ENCODE measurements at places on chromosomes 13 and 19.
A peak's percentile ranks its signal among the peaks of the same experiment; 100 is the strongest.

DNA sequence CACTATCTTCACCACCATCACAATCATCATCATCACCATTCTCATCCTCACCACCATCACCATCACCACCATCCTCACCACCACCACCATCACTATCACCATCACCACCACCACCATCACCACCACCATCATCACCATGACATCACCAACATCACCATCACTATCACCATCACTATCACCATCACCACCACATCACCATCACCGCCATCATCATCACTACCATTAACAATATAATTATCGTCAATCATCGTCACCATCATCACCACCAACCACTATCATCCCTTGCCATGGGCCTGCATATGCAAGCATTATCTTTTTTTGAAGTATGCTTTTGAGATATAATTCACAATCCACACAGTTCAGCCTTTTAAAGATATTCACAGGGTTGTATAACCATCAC lies 7.6 kb upstream of the PPP6R1 start:
- no peak for DNase-seq

GRCh38 chr13:50425772-50426171 lies 410.5 kb downstream of the KCNRG start:
- DNase-seq, result no peak

DNA sequence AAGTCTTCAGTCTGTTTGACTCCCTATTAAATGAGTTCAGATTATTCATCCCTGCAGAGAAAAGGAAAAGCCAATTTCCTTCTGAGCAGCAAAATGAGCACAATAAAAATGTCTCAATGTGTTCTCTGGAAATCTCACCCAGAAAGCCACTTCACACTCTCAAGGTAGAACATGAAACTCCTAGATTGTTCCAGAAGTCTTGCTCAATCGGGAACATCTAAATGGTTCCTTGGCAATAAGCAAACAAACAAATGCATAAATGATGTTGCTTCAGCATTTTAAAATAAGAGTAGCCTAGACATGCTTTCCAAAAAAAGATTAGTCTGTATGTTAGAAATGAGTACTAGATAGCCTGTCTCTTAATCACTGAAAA lies 59.7 kb upstream of the TNFRSF19 start:
- DNase-seq, result no peak

DNA sequence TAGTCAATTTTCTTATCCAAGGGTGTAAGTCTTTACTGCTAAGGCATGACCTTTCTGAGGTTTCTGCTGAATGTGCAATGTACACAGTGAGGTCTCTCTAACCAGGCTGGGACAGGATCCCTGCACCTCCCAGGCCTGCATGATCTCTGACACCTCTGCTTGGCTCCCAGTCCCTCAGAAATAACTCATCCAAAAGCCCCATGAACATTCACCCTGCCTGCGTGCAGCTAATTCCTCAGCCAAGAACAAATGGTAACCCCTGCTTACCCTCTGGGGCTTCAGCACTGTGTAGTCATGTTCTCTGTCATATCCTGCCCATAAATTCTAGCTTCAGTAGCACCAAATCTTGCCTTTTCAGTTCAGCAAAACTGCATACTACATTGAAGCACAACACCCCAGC lies 1146.3 kb upstream of the MIR17HG start:
- no peak for DNase-seq

DNA sequence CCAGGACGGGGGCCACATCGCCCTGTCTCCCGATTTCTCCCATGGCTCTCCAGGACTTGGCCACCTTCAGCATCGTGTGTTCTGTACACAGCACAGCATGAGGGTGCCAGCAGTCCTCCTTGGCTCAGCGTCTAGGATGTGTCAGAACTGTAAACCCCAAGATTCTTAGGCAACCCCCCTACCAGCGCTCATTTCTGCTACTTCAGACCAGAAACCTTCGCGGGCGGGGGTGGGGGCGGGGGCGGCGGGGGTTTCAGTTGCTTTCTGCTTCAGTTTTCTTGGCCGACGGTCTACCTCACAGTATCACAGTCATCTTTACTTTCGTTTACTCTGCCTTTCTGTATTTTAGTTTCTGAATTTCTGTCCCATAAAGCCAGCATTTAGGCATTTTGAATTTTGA lies 82.4 kb downstream of the GGACT start:
- DNase-seq, result no peak

GRCh38 chr13:49110122-49110912 lies 109.8 kb upstream of the MLNR start:
- peak; percentile 91 for DNase-seq

DNA sequence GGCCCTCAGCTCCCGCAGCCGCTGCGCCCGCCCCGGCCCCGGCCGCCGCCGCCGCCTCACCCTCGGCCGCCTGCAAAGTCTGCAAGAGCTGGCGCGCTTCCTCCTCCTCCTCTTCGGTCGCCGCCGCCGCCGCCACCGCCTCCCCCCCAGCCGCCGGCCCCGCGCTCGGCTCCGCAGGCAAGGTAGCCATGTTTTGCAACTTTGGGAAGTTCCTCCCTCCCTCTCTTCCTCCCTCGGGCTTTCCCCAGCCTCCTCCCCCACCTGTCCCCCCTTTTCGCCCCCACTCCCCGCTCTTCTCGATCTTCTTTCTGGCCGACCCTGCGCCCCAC lies 433 bp downstream of the SIX5 start:
- no peak for DNase-seq

DNA sequence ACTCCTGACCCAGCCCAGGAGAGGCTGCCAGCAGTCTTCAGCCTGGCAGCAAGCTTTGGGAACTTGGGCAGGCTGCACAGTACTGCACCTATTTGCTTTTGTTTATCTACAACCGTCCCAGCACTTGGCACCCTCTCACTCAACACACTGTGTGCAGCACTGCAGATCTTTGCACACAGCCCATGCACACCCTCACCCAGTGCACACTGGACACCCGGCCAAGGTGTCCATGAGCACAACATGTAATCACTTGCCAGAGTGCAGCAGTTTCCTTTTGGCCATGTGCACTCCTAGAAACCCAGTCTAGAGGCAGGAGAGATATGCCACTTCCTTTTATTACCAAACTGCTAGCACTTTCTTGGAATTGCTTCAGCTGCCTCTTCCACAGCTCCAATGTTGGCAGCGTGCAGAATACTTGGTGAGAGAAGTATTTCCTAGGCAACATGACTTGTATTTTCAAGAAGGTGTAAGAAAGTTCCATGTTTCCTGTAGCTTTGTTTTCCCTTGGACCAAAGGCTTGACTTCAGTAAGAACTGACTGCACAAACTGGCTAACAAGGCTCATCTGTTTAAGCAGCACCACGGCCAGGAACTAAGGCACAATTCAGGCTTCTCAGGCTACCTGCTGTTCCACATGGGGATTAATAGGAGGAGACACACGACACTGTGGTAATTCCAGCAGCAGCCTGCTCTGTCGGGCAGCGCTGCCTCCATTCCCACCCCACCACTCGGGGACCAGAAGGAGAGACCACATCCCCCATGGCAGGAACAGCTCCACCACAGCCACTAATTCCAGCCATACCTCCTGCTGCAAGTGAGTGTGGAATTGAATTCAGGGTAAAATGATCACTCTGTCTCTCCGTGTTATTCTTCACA lies 15.3 kb downstream of the ATP7B start:
- DNase-seq, result peak; percentile 63

GRCh38 chr13:25827831-25828465 lies 223.9 kb downstream of the SHISA2 start:
- no peak for DNase-seq

- DNase-seq, result no peak
These were observed 221.7 kb downstream of the KCNRG start for GRCh38 chr13:50236898-50237318.

GRCh38 chr13:101714195-101714594 lies 261.7 kb downstream of the ITGBL1 start:
- no peak for DNase-seq

- no peak for DNase-seq
These were observed 75.4 kb upstream of the STK24 start for GRCh38 chr13:98652276-98652675.

- DNase-seq, result no peak
These were observed 219.2 kb downstream of the ENOX1 start for GRCh38 chr13:43567608-43568007.

- DNase-seq, result no peak
These were observed 463.4 kb upstream of the MIR17HG start for GRCh38 chr13:90884066-90884465.

GRCh38 chr13:36282821-36283432 lies 14.7 kb downstream of the CCDC169 start:
- DNase-seq, result peak; percentile 36

DNA sequence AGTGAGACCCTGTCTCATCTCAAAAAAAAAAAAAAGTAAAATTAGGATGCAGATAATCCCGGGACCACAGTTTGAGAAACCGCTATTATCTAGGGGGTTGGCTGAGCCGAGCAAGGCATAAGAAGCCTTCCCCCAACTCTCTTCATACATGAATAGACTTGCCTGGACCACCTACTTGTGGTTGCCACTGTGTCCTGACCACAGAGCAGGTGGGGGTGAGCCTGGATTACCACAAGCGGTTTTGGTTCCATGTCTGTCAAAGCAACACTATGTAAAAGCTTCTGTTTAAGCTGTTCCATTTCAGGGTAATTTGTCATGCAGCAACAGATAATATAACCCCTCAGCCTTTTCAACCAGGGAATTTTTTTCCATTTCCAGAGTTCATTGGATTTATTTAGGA lies 3.3 kb upstream of the NAPA start:
- DNase-seq, result no peak

DNA sequence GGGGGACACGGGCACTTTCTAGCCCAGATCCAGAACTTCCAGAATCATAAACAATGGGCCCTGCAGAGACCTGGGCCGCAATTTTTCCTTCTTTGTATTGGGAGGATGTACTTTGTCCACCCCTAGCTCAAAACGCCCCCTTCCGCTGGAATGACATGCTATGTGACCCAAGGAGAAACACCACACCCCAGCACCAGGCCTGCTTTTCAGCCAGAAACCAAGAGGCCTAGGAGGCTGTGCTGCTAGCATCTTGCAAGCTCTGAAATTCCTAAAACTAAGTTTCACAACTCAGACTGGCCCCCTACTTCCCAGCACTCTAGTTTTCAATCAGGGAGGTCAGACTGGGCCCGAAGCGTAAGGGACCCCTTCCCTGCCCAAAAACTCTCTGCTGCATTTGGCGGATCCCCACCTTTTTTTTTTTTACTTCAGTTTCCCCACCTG lies 538 bp downstream of the LSM4 start:
- peak; percentile 30 for DNase-seq

DNA sequence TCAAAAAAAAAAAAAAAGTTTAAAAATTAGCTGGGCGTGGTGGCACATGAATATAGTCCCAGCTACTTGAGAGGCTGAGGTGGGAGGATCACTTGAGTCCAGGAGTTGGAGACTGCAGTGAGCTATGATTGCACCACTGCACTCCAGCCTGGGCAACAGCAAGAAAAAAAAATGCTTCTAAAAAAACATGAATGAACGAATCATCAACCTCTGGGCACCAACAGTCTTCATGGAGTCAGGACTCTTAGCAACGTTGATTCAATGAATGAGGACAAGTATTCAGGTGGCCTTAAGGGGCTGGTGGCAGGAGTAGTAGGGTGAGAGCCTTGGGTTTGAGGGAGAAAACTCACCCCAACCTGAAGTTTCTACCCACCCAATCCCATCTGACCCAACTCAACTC lies 20.6 kb upstream of the OLFM2 start:
- no peak for DNase-seq

DNA sequence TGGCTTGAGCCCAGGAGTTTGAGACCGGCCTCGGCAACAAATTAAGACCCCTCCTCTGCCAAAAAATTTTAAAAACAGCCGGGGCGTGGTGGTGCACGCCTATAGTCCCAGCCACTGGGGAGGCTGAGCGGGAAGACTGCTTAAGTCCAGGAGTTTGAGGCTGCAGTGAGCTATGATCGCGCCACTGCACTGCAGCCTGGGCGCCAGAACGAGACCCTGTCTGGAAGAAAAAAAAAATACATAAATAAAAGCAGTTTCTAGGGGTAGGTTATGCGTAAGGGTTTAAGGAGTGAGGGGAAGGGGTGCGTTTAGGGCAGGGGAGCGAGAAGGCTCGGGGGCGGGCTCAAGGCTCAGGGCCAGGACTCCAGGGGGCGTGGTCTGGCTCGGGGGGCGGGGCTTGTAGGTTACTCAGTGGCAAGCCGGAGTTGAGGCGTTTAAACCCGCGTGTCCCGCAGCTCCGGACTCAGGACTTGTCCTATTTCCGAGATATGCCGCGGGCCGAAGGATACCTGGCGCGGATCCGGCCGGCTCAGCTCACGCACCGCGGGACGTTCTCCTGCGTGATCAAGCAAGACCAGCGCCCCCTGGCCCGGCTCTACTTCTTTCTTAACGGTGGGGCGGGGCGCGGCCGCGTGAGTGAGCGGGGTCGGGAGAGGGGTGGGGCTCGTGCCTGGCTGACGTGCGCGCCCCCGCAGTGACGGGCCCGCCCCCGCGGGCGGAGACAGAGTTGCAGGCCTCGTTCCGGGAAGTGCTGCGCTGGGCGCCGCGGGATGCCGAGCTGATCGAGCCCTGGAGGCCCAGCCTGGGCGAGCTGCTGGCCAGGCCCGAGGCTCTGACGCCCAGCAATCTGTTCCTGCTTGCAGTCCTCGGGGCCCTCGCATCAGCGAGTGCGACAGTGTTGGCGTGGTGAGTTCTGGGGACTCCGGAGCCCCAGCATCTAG lies 10.7 kb downstream of the SPACA6 start:
- peak; percentile 88 for DNase-seq

DNA sequence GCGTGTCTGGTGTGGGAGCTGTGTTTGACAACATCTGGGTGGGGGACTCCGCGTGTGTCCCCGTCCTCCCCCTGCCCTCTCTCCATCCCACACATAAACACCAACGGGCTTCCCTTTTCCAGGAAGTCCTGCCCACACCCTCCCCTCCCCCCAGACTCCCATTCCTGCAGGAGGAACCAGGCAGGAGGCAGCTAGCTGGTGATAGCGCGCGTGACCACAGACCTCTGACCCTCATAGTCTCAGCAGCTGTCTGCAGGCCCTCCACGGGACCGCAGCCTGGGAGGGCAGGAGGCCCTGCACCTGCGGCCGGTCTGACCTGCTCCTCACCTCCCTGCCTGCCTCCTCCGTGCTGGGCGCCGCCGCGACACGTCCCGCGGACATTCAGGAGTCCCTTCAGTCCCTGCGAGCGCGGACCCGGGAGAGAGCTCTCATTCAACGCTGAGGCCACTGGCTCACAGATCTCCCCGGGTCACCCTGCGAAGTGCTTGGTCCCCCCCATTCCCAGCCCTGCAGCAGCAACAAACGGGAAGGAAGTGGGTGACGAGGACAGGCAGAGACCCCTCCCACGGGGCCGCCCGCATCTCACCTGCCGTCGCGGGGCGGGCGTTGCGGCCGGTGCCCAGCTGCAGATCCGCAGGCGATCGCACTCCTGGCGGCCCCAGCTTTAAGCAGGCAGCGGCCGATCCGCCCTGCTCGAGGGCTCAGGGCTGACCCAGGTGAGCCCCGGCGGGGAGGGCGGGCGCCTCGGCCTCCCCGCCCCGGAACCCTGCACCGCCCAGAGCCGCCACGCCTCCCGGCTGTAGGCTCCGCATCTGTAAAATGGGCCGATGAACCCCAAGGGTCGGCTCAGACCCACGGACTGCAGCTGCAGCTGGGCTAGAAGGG lies 1.1 kb upstream of the ACP5 start:
- no peak for DNase-seq

- DNase-seq, result no peak
These were observed 30.1 kb downstream of the KLF12 start for GRCh38 chr13:74103970-74104555.

All from G401 (cell line).